ENCODE measurements at places on chromosomes 12 and 14.

- DNase-seq = no peak
These were observed 24.7 kb downstream of the CLEC2D start for GRCh38 chr12:9694241-9694640.

DNA sequence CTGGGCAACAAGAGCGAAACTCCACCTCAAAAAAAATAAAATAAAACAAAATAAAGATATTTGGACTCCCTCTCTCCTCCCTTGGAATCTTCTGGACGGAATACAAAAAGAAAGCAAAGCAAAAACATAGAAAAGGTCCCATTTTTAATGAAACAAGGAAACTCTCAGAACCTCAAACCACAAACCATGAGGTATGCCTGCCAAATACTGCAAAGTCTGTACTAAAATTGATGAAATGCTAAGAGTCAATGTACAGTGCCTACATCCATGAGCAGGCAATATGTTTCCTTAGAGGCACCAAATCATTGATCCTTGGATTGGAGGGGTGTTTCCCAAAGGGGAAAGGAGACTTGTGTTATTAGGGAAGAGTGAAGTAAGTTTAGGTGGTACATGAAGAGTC, 8.2 kb upstream of the RPS6KA5 start:
- no peak for DNase-seq

- DNase-seq = no peak
These were observed 54.5 kb downstream of the MIS18BP1 start for GRCh38 chr14:45198551-45198950.

DNA sequence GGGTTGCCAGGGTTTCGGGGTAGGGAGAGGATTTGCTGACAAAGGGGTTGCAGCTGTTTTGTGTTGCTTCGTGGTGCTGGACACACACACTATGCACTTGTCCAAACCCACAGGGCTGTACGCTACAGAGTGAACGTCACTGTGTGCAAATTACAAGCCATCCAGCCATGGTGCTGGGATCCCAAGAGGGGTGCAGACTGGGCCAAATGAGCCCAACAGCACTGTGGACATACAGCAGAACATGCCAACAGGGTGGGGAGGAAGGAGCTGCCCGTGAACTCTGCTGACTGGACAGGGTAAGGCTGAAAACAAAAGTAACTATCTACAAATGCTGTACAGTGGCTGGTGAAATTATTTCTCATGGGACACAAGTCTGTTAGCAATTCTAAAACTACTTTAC, 25.2 kb downstream of the POLE start:
- DNase-seq = no peak

DNA sequence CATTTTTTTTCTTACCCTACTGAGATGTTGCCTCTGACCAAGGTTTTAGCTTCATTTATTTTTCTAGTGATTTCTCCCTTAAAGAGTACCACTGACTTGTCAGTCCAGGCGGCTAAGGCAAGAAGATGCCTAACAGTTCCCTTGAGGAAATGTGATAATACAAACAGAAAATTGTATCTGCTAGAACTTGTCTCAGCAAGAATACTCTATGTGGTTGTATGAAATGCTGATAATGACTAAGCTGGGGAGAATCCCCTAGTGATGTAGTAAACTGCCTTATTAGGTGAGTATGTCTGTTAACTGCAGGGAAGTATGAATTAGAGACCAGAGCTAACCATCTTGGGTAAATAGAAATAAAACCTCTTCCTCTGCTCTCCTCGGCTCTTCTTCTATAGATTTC, 6.7 kb downstream of the C12orf54 start:
- DNase-seq = peak; percentile 46

GRCh38 chr14:58100735-58101368, 51.2 kb downstream of the ARMH4 start:
- DNase-seq = peak; percentile 38

DNA sequence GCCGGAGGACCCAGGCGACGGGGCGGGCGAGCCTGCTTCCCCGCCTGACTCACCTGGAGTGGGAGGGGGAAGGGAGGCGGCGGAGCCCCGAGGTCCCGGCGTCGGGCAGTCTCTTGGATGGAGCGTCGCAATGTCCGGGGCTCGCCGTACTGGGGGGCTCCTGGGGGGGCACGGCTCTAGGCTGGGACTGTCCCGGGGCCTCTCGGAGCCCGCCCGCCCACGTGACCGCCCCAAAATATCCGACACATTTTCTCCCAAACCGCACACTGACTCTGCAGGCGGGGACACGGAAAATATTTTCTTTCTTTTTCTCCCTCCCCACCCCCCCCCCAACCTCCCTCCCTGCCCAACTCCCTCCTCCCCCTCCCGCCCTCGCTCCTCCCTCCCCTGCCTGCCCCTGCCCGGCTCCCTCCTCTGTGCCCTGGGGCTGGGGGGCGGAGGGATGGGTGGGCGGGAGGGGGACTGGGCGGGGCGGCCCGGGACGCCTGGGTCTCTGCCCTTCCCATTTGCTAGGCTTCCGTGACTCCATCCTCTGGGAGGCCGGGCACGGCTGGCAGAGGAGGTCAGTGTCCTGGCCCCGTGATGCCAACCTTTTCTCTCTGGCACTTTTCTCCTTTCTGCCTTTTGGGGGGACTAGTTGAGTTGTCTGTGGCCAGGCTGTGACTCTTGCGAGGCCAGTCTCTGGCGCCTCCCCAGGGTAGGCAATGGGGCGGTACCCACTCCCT, at the start of gene RARG:
RARG (minus strand) TSS at position 289 of the 725 bp plus-strand sequence. CDS start 4,664 bp downstream, outside the sequence.
- DNase-seq = peak; percentile 43

GRCh38 chr12:4610481-4610880, 38.4 kb downstream of the AKAP3 start:
- DNase-seq = no peak

- no peak for DNase-seq
These were observed 449.4 kb downstream of the RERGL start for GRCh38 chr12:17640615-17641014.

GRCh38 chr14:56678838-56679237, 99.2 kb downstream of the TMEM260 start:
- no peak for DNase-seq

GRCh38 chr12:27220055-27220987, 23.8 kb upstream of the STK38L start:
- no peak for DNase-seq

DNA sequence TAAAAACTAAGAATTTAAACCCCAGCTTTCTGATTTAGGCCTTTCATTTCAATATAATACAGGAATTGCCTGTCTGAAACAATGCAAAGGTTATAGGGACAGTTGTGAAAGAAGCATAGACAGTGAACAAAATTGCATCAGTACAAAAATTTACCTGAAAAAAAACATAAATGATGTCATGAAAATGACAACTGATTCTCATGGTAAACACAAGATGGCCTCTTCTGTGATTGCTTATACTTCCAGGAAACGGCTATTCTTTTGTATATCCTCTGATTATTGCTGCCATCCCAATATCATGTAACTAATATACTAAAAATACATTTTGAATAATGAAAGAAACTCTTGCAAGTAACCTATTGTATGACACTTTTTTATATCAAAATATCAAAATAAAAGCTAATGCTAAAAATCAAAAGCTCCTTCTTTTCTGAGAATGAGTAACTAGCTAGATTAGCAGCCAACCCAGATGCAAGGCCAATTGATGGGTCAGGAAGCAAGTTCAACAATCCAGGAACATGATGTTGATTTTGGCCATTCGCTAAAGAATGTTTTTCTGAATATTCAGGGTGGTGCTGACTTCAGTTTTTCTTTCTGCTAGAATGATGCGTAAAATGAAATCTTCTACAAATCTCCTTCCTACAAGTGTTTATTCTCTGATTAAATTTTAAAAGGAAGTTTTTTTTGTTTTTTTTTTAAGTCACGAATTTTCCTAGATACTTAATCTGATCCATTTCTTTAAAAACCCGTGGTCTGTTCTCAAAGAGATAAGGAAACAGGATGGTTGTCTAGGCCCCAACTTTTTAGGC, 83.6 kb downstream of the ALX1 start:
- no peak for DNase-seq

GRCh38 chr14:53979747-53980642, 23.4 kb upstream of the BMP4 start:
- peak; percentile 74 for DNase-seq

GRCh38 chr12:79424109-79424721, 266.5 kb downstream of the PAWR start:
- DNase-seq = peak; percentile 96

DNA sequence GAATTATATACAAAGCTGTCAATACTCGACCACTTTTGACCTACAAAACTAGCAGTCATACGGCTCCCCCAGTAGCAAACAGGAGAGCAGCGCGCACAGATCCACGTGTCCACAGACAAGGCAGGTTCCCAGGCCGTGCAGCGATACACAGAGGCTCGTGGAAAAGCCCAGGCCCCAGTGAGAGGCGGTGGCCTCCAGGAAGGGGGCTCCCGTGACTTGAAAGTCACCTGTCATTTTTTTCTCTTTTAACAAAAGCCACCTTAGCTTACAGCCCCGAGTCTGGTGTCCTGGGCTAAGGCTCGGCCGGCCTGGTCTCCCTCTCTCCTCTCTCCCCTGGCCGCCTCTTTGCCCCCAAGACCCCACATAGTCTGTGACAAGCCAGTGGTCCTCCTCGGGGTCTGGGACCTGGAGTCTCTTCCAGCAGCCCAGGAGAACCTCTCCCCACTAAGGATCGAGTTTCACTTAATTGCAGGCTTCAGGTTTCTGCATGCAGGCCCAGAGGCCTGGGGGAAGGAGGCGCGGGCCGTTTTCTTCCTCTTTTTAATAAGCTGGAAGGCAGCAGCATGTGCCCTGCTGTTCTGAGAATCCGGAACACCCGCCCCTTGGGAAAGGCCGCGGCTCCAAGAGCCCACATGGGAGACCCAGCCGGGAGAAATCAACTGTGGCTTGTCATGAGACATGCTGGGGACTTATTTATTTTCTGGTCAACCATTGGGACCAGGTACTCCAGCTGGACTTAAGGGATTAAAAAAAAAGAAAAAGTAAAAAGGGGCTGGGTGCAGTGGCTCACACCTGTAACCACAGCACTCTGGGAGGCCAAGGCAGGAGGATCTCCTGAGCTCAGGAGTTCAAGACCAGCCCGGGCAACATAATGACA, 15.9 kb downstream of the NCOR2 start:
- no peak for DNase-seq

DNA sequence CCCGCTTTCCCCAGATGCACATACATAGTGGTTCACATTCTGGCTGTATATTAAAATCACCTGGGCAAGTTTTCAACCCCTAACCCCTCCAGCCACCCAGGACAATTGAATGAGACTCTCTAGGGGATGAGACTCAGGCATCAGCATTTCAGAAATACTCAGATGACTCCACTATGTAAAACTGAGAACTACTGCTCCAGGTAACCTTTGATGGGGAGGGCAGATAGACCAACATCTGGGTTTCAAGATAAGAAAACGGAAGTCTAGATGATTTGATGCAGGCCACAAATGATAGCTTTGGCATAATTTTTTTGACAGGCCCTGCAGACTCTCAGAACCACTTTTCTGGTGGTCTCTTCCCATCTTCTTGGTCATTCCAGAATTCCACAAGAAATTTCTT, 341.1 kb downstream of the EMP1 start:
- DNase-seq = no peak

DNA sequence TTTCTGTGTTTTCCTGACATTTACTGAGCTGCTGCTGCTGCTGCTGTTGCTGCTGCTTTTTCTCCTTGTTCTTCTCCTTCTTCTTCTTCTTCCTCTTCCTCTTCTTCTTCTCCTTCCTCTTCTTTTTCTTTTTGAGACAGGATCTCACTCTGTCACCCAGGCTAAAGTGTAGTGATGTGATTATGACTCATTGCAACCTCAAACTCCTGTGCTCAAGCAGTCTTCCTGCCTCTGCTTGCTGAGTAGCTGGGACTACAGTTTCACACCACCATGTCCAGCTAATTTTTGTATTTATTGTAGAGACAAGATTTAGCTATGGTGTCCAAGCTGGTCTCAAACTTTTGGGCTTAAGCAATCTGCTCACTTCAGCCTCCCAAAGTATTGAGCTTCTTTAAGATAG, 95.8 kb downstream of the TMTC3 start:
- DNase-seq = peak; percentile 65

DNA sequence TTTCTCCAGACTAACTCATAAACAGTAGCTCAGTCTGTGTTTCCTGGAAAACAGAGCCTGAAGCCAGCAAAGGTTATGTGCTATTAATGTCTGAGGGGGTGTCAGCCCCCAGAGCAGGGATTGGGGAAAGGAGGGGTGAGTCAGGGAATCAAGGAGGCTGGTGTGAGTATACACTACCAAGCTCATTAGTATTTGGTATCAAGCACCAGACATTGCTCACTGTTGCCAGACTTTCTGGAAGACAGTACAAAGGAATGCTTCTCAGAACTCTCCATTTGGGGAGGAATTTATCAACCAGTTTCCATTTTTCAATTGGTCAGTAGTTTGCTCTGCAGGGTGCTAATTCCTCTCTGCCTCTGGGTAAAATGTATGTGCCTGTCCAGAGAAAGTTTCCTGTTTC, 443.4 kb downstream of the GLT1D1 start:
- DNase-seq = no peak

GRCh38 chr14:50101417-50101816, 15.0 kb downstream of the VCPKMT start:
- no peak for DNase-seq

DNA sequence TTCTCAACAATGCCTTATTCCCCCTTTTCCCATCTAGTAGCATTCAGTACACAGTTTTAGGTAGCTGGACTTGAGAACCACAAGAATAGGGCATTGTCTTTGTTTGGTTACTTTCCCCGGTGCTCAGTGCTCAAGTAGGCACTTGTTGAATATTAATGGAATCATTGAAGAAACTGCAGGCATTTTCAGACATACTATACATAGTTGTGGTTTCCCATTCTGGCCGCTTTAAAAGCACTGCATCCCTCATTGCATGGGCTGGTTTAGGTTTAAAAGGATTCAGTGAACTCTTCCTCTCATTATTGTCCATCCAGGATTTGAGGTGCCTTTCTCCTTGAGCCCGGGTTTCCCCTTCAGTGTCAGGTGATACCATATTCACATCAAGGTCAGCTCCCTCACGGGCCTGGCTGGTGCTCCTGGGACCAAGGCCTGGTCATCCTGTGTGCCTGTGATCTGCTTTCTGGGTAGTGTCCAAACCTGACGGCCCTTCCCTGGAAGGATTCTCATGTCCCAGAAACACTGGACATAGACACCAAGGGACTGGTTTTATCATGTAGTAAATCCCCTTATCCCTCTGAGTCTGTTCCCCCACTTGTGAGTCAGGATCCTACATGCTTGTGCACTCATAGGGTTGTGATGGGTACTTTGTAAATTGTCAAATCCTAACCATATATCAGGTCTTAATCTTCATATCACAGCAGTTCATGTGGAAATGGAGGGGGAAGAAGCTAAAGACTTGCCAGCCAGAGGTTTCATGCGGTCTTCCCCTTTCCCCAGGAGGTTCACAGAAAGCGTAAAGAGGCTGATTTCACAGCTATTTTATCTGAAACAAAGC, 7.4 kb downstream of the TCP11L2 start:
- peak; percentile 57 for DNase-seq
